ENCODE measurements at places on chromosomes 6 and 20.
A peak's percentile ranks its signal among the peaks of the same experiment; 100 is the strongest.

DNA sequence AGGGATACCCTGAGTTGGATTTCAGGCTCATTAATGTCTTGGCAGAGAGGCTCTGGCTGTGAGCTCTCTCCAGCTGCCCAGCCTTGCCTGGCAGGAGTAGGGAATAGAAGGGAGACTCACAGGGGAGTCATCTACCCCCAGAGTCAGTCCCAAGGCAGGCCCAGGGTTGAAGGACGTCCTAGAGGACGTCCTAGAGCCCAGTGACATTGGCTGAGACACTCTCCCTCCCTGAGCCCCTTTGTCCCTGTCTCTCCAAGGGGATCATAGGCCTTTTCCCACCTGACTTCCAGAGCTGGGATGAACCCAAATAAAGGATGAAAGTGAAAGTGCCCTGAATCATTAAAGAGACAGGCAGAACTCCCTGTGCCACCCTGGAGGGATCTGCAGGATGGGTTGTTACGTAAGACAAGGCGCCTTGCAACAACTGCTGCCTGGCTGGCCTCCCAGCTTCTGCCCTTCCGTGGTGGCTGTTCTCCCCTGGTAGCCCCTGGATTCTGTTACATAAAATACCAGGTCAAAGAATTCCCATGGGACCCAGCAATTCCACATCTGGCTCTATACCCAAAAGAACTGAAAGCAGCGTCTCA, 53.6 kb upstream of the SIRPA start:
- no peak for DNase-seq

DNA sequence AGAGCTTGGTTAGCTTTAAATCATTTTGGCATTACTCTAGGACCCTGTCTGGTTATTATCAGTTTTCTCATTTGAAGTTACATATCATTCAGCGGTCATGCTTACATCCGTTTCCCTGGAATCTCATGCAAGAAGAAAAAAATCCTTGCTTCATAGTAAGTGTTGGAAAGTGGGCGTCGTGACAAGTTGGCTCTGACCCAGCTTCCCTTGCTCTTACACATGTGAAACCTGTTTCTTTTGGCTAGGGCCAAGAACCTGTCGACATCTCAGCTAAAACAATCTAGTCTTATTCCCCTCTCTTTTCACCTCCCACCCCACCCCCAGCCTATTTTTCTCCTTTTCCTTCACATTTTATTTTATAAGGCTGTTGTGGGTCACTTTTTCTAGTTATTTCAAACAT, 45.5 kb downstream of the ANKS1A start:
- peak; percentile 46 for DNase-seq

DNA sequence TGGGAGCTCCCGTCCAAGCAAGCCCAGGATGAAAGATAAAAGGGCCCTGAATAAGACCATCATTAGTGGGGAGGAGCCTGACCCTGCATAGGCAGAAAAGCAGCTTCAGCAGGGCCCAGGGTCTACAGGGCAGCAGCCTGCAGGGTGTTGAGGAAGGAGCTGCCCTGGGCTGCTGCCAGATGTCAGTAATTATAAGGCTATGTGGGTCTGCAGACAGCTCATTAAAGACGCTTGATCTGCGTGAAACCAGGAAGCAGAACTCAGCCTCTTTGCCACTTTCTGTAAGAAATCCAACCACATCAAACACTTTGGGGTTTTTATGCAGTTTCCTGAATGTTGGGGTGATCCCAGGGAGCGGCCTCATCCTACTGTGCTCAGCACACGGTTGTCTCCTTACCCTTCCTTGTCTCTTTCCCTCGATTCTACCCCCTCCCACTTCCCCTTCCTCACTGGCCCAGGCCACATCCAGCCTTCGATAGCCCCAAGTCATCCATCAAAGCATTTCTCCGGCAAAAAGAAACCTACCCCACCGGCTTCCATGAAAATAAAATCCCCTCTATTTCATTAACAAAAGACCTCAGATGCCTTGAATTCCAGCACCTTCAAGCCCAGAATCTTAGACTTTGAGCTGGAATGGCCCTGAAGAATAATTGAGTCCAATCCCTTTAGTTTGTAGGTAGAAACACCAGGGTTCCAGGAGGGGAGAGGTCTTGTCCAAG, 1.0 kb upstream of the TGM6 start:
- DNase-seq: no peak

DNA sequence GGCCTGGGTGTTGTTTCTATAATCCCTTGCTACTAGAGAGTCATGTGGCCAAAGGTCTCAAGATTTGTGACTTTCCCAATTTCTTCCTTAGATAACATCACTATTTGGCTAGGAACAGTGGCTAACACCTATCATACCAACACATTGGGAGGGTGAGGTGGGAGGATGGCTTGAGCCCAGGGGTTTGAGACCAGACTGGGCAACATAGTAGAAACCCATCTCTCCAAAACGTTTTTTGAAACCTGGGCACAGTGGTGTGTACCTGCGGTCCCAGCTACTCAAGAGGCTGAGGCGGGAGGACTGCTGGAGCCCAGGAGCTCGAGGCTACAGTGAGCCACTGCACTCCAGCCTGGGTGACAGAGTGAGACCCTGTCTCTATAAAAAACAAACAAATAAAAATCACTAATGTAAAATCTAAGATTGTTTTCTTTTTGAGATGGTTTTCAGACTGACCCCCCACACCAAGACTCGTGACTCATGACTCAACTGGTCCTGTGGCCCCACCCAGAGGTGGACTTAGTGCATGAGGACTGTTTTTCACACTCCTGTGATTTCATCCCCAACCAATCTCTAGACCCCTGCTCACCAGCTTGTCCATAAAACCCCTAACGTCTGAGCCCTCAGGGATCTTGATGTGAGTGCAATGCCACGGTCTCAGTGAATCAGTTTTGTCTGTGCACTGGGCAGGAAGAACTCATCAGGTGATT, 48.3 kb upstream of the KIF16B start:
- no peak for DNase-seq

- DNase-seq: no peak
Observed at GRCh38 chr6:138492113-138492512, 7.2 kb downstream of the NHSL1 start.

- no peak for DNase-seq
Observed at GRCh38 chr20:48634641-48635040, 193.2 kb downstream of the PREX1 start.
